Stimulated activated naive B cell treated with anti-CD40 and anti-IgM and Interleukin-4, amounts not matched to agents 10 μg/mL and 1 μg/mL and 100 μg/mL, for 72 hours (primary cell): ENCODE measurements at places on chromosomes 16 and 17.

DNA sequence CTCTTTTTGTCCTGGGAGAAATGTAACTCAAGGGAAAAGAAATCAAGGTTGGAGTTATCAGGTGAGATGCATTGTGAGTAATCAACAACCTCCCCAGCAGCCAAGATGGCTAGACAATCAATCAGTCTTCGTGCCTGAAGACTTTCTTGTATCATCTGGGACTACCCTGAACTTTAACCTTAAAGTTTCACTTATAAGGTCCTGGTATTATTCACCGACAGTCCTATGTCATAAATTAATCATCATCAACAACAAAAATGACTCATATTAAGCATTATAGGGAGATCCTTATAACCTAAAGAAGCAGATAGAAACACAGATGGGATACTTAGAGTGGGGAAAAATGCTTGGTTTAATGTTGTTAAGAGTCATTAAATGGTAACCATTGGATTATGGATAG, 7.7 kb upstream of the TEKT3 start:
- no peak for DNase-seq

DNA sequence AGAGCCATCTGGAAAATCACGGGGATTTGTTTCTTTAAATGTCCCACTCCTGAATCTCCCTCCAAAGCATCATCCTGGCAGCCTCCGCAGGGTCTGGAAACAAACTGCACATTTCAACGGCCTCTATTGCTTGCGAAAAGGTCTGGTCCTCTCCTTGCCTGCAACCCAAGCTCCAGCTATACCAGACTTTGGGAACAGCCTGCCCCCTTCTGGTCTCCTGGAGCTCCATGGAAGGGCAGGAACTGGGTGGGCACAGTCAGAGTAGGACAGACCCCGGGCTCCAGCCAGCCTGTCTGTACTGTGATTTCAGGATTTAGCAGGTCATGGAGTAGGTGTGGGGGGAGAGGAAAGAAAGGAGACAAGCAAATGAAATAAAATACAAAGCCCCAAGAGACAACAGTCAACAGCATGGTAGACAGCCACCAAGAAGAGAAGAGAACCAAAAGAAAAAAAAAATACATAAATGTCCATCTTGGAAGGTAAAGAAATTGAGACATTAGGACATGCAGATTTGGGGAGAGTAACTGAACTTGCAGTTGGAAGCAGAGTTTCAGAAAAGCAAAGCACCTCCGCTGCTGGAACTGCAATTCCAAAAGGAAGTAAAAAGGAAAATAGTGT, 2.7 kb downstream of the XYLT1 start:
- DNase-seq = no peak

DNA sequence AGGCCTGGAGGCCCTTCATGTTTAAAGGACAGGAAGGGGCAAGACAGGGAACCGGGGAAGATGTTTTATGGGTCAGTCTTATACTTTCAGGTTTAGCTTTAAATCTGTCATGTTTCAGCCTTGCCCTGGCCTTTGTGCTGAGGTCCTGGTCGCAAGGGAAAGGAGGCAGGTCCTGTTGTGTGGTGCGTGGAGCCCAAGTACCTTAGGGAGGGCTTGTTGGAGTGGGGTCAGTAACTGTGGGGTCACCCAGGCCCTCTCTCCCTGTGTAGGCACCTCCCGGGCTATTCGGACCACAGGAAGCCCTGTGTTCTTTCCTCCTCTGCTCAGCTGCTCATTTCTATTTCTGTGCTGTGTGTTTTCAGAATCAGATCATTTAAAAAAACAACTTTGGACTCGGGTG, 42.7 kb downstream of the MPRIP start:
- DNase-seq = no peak

GRCh38 chr16:29961127-29961478, 776 bp upstream of the TMEM219 start:
- DNase-seq = no peak

- no peak for DNase-seq
Observed at GRCh38 chr17:40901981-40902474, 17.0 kb upstream of the KRT20 start.

GRCh38 chr17:74307984-74308773, 17.8 kb upstream of the KIF19 start:
- no peak for DNase-seq

- no peak for DNase-seq
Observed at GRCh38 chr16:84534815-84535214, 30.4 kb upstream of the MEAK7 start.

- DNase-seq = no peak
Observed at GRCh38 chr16:75385507-75386152, 47.7 kb downstream of the CFDP1 start.

- DNase-seq = no peak
Observed at GRCh38 chr16:75627851-75628250, 4.8 kb upstream of the ADAT1 start.

- DNase-seq = no peak
Observed at GRCh38 chr17:62614142-62614541, 13.3 kb upstream of the MRC2 start.

GRCh38 chr16:73092236-73092781, 44.4 kb upstream of the ZFHX3 start:
- no peak for DNase-seq

DNA sequence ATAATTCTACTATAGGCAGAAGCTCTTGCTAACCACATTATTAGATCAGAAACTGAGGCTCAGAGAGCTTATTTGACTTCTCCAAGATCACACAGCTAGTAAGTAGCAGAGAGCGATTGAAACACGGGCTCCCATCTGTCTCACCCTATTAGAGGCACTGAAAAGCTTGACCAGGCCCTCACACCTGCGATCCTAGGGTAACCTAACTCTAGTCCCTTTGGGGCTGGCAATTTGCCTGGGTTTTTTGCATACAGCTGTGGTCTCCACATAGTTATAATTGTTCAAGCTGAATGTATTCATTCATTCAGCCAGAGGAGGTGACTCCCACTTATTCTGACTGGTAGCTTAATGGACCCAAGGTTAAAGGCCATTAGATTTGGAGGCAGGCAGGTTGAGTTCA, 121.2 kb downstream of the ANKFN1 start:
- no peak for DNase-seq

DNA sequence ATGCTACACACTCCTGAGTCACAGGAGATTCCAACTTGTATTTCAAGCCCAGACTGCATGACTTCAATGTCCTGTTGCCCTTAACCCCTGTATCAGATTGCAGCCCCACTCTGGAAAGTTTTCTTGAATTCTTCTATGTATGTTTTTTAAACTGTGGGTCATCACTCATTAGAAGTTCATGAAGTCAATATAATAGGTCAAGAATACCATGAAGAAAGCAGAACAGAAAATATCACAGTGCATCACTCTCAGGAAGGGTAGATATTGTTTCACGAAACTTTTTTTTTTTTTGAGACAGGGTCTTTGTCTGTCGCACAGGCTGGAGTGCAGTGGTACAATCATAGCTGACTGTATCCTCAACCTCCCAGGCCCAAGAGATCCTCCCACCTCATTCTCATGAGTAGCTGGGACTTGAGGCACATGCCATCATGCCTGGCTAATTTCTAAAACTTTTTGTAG, 20.5 kb downstream of the PRKCB start:
- no peak for DNase-seq

DNA sequence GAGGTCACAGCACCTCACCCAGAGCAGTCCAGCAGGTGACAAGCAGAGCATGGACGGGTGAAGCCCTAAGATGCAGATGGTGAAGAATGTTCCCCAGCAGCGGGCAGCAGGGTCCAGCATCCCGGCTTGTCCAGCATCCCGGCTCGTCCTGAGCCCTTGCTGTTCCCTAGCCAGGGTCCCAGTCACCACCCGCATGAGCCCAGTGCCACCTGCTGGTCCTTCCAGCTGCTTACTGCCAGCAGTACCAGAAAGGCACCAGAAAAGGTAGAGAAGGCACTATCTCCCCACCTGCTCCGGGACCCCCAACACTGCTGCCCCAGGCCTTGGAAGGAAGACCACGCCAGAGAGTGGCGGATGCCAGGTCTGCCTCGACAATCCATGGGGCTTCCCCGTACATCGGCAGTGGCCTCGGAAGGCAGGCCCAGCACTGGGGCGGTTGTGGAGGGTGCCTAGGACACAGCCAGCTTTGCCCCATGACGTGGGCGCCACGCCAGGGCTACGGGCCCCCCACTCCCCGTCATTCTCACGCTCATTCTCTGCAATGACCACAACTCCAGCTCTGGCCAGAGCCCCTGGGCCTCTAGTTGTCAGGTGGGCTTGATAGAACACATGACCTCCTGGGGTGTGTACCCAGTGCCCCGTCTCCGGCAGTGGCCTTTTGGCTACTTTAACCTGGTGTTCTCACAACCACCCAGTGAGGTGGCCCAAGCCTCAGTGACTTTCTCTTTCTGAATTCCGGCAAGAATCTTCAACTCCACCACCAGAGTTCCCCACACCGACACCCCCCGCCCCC, 1.4 kb downstream of the CENPX start:
- DNase-seq = peak; percentile 40

DNA sequence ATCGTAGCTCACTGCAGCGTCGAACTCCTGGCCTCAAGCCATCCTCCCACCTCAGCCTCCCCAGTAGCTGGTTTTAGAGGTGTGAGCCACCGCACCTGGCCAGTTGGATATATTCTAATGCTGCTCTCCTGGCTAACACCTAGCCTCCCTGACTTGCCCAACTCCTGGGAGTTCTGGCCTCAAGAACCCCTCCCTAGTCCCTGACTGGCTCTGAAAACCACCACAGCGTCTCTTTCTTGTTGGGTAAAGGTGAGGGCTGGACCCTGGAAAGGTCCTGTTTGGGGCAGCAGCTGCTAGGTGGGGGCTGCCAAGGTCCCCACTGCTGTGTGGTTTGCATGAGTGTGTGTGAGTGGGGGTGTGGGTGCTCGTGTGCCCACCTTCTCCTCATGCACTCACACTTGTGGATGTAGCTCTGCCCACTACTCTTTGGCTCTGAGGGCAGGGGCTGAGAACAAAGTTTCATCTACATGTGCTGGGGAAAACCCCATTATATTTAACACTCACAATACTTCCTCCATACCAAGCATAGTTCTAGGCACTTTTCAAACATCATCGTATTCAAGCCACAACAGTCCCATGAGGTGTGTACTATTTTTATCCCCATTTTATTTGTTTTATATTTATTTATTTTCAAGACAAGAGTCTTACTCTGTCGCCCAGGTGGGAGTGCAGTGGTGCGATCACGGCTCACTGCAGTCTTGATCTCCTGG, 7.1 kb upstream of the SPNS3 start:
- no peak for DNase-seq

GRCh38 chr17:13413001-13413400, 188.7 kb downstream of the HS3ST3A1 start:
- DNase-seq = no peak

GRCh38 chr16:14438256-14438655, 191.8 kb downstream of the PARN start:
- no peak for DNase-seq

DNA sequence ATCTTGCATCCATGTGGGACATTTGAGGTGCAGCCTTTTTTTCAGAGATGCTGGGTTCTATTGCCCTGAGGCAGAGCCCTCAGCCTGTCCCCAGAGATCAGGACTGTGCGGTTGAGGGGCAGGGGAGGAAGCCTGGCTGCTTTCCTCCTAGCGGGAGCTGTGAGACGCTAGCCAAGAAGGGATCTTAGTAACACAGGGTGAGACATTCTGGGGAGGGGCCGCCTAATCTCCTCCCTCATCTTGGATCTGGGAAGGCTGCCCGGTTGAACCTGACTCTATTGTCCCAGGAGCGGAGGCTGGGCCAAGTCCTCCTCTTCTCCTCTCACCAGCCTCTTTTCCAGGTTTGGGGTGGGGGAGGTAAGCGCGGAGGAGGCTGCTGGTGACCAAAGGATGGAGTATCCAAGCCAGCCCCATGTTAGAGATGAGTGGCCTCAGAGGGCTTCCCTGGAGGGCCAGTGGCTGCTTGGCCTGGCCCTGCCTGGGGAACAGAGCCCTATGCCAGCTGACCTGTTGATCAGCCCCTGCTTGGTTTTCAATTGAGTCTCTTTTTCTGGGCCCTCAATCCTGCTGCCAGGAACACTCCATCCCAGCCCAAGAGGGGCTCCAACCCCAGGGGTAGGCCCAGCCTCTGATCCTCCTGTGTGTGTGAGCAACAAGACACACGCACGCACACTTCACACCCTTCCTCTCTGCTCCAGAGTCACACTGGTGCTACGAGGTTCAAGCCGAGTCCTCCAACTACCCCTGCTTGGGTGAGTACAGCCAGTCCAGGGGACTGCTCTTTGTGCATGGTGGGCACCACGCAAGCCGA, 5.0 kb downstream of the CA4 start:
- no peak for DNase-seq

DNA sequence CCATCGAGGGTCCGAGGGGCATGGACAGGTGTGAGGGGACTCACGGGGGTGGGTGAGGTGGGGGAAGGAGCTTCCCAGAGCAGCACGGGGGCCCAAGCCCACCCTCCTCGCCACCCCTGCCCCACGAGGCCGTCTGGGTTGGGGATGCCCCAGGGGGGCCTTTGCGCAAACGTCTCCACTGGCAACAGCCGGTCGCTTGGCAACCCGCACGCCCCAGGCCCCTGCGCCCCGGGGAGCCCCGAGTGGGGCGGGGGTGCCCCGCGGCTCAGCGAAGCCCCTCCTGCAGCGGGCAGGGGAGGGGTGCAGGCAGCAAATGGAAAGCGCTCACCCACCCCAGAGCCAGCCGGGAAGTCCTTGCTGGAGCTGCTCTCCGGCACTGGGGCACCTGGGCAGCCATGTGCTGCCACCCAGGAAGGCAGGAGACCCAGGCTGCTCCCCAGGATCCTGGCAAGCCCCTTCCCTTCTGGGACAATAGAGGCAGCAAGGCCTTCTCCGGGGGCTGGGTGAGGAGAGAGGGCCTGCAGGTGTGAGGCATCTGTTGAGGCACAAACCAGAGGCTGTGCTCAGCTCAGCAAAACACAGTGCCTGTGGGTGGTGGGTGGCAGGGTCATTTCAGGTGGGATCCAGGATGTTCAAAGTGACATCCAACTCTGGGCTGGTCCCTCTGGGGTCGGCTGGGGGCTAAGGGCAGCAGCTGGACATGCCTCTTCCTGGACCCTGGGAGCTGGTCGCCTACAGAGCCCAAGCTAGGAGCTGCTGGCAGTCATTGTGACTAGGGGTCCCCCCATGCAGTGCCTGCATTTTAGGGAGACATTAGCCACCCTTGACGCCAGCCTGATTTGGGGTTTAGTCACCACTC, 80.9 kb upstream of the CBX4 start:
- no peak for DNase-seq

DNA sequence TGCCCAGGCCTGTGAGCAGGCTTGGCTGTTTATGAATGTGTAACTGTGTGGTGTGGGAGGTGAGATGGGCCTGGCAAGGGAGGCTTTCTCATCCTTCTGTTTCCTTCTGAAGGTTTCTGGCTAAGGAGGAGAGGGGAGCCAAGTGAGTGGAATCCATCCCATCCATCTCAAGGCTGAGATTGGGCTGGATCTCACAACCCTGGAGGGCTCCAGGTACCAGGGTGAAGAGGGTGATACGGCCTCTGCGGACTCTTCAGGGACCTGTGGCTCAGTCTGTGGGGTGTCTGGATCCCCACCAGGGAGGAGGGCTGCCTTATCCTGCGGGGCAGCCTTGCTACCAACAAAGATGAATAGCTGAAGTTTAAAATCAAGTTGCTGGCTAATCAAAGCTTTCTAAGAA, 7.0 kb downstream of the ZNF629 start:
- no peak for DNase-seq
